ENCODE measurements at places on chromosomes 5 and 9. TPM values are rescaled to one million over a fixed set of nuclear protein-coding genes. Genes with fewer than 3 reads are reported as not detected.

SHOC1 gene
- total RNA-seq, result not detected

SEMA6A gene
- 335 TPM for total RNA-seq

DNA sequence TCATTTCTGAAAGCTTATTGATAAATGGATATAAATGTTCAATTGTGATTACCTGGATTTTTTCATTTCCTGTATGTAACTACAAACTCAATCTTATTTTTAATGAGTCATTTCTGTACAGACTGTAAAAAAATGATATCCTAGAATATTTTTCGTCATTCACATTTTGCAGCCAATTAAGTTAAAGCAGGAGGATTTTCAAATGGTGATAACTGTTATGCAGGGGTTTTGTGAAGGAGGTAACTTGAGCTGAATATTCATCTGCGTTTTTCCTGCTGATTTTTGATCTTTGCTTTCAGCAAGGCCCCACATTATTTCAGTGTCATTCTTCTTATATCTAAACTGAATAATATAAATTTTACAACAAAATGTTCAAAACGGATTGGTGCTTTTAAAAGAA lies 74.1 kb downstream of the SLF1 start:
- H3K27ac ChIP-seq, result no peak overlapping the region
- H3K4me1 ChIP-seq, result no peaks in the 10 kb centered on the region

- H3K4me3 ChIP-seq, result no peak overlapping the region
- peak; percentile 83 for DNase-seq
- H3K27ac ChIP-seq, result no peak overlapping the region
- H3K4me1 ChIP-seq, result peaks cover 4% of the 10 kb centered on the region
- no peaks in the 10 kb centered on the region for H3K36me3 ChIP-seq
- H3K27me3 ChIP-seq, result no peaks in the 10 kb centered on the region
Observed at GRCh38 chr5:69007726-69008368, 86.0 kb upstream of the SLC30A5 start.

FBP1 gene
- 1.9 TPM for total RNA-seq

ORM1 gene
- 4.4 TPM for total RNA-seq

DNA sequence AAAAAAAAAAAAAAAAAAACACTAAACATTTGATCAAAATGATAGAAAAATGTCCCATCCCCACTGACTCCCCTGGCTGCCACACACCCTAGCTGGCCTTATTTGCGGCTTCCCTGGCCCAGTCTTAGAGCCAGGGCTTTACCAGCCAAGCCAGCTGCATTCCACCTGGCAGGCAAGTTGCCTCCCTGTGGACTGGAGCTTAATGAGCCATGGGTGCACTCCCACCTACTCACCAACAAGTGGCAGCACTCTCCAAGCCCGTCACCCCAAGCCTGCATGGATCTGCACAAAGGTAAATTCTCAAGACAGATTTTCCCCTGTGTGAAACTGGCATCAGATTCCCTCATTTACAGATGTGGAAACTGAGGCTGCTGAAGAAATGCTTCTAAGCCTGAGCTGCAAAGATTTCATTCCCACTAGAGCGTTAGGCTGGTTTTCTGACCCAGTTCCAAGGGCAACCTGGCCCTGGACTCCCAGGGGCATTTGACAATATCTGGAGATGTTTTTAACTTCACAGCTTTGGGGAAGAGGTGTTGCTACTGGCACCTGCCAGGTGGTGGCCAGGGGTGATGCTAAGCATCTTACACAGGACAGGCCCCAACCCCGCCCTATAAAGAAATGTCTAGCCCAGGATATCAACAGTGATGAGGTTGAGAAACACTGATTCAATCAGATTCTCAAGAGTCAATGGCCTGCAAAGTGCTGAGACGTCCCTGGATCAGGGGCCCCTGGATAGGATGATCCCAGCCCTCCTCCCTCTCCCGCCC lies 21.9 kb upstream of the VDAC1 start:
- H3K4me3 ChIP-seq, result no peak overlapping the region
- no peak overlapping the region for H3K27ac ChIP-seq
- DNase-seq, result peak; percentile 88
- no peaks in the 10 kb centered on the region for H3K36me3 ChIP-seq
- H3K27me3 ChIP-seq, result no peaks in the 10 kb centered on the region

PCDHB3 gene
- total RNA-seq, result 2.3 TPM

DNA sequence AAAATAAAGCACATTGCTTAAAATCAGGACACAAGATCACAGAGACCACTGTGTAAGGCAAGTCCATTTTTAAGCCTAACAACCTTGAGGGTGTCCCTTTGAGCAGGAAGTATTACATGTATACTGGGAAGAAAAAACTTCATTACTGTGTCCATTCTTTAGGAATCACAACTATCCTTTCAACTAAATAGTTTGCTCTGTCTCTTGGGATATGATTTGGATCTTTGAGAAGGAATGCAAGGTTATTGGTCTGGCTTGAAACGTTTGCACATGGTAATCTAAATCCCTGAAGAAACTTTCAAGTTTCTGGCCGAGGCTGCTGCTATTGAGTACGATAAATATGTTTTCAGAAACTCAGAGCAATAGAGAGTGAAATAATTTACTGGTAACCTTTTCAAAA lies 923.0 kb upstream of the SEMA6A start:
- H3K4me3 ChIP-seq, result no peak overlapping the region
- no peak for DNase-seq
- no peaks in the 10 kb centered on the region for H3K4me1 ChIP-seq
- H3K27me3 ChIP-seq, result no peaks in the 10 kb centered on the region
- no peaks in the 10 kb centered on the region for H3K36me3 ChIP-seq

DNA sequence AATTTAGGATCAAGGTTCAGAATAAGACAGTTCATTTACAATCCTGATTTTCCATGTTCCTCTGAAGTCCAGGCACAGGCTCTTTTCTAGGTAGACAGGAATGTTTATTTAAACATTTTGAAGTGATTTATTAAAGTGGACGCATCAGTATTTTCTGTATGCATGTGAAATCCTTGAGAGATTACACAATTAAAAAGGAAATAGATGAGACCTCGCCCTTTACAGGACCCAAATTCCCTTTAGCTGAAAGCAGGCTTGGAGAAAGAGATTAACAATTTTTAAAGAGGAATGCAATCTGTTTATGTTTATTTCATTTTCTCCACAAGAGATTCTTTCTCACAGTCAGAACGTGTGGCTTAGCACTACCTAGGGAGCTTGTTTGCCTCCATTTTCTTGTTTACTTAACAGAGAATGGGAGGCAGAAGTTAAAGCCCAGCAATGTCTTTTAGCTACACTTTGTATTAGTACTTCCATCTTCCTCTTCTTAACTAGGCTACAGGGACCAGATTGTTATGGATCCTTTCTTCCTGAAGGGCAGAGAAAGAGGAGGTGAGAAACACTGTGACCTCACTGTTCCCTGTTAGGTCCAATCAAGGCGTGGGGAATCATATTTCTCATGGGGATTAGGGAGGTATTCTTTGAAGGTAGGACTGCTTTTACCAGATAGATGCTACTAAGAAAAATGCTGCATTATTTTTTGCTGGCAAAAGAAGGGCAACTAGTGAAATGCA lies 416.0 kb downstream of the SH3GL2 start:
- no peak overlapping the region for H3K4me3 ChIP-seq
- no peaks in the 10 kb centered on the region for H3K4me1 ChIP-seq
- no peaks in the 10 kb centered on the region for H3K27me3 ChIP-seq
- H3K27ac ChIP-seq, result no peak overlapping the region
- no peaks in the 10 kb centered on the region for H3K36me3 ChIP-seq

Measured in H9 (cell line).